ENCODE measurements at places on chromosomes 6 and 20.

DNA sequence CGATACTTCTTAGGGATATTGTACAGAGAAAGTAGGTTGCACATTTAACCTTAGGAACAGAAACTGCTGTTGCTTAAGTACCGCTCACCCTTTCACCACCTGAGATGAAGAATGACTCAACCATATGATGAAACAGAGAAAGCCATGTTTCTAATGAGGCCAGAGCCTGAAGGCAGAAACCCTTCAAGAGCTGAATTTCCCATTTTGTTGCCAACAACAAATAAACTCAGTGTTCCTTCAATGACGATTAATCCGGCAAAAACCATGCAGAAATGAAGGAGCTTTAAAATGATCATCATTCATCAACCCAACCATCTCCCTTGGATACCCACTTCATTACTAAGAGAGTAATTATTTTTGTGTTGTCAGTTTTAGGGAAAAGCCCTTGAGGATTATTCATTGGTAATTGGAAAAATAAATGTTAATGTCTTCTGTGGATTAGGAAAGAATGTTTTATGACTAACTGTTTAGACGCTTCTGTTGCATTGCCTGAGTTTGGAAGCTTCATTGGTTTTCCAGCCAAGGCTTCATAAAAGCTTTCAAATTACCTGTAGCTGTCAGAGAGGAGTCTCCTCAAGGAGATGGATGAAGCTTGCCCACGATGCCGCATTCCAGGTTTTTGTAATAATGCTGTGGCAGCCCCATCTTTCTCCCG lies 112.1 kb upstream of the IYD start:
- DNase-seq = peak; percentile 19

- no peak for DNase-seq
Measured at GRCh38 chr6:165487950-165488349, 175.1 kb downstream of the PDE10A start.

GRCh38 chr20:62914970-62915457 lies 11.3 kb downstream of the DIDO1 start:
- no peak for DNase-seq

DNA sequence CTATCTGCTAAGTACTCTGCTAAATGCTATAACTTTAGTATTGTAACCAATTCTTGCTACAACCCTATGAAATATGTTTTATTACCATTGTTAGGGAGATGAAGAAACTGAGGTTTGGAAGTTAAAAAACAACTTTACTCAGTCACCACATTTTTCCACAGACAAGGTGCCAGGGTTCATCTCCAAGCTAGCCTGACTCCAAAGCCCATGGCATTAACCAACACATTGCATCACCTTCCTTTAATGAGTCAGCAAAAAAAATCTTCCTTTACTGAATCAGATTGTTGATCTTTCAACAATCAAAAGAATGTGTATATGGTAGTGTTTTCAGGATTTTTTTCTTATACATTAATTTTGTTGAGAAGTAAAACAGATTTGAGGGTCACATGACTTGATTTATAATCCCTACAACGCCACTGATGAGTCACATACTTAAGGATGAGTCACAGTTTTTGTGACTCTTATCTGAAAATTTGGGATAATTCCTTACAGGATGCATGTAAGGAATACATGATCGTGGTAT lies 41.5 kb downstream of the MAN1A1 start:
- peak; percentile 81 for DNase-seq

DNA sequence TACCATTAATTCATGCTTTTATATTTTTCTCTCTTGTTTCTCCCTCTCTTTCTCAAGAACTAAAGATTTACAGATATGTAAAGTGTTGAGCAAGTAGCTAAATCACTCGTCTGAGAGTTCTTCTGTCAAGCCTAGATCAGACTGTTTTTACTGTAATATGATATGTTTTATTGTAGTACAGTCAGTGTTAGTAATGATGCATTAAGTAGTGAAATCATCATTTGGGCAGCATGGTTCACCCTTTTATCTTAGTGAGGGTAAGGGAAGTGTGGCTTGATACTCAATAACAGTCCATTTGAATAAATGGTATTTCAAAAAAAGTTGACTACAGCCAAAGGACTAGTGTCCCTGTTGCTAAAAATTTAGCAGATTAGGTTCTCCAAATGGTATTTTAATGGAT lies 9.2 kb downstream of the CYB5R4 start:
- peak; percentile 69 for DNase-seq

DNA sequence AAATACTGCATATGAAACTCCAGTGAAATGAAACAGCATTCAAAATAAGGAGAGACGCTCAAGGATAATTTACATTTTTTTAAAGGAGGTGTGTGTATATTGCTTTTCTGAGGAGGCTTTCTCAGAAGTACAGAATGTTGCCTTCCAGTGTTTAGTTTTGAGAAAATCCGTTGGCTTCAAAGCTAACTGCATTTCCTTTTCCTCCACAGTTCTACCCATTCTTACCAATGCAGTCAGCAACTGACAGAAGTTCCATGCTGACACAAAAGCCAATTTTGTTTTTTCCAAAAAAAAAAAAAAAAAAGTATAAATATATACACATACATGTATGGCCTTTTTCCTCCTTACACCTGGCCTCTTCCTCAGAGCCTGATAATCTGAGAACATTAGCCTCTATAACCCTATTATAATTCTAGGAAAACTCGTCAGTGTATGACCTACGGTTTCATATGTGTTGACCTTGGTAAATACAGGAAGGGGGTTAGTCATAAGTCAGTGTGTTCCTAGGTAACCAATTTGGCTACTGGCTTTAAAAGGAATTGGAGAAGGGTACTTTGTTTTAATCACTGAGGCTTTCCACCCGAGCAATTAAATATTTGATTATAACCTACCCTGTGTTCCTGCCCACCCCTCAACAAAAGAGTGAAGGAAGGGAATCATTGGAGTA lies 24.2 kb downstream of the MGME1 start:
- DNase-seq = no peak

- DNase-seq = peak; percentile 90
Measured at GRCh38 chr6:157316871-157317814, 6.2 kb downstream of the TMEM242 start.

DNA sequence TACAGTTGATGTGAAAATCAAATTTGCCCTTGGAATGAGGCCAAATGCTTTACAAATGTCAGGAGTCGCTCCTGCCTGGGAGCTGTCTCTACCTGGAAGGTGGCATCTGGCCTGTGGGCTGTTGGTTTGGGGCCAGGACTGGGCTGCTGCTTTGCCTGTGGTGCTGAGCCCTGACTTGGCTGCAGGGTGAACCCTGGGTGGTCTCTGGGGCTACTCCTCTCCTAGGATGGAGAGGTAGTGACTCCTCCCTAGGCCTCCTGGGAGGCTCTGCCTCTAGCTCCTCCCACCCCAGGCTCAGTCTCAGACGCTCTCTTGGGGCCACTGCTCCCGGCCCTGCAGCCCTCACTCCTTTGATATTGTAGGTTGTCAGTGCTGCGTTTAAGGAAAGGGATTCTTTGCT lies 47.5 kb downstream of the EFCAB8 start:
- no peak for DNase-seq

- no peak for DNase-seq
Measured at GRCh38 chr6:82015043-82015442, 232.5 kb downstream of the IBTK start.

- no peak for DNase-seq
Measured at GRCh38 chr6:11628562-11628961, 91.0 kb downstream of the TMEM170B start.

DNA sequence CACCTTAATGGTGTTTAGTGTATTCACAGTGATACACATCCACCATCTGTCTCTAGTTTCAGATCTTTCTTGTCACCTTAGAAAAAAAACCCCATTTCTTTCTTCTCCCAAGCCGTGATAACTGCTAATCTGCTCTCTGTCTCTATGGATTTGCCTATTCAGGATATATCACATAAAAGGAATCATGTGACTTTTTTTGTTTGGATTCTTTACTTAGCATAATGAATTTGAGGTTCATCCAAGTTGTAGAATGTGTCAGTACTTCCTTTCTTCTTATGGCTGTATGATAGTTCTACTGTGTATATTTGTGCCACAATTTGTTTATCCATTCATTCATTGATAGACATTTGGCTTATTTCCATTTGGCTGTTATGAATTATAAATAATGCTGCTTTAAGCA lies 57.1 kb downstream of the ITCH start:
- no peak for DNase-seq

- DNase-seq = no peak
Measured at GRCh38 chr20:40532103-40532502, 156.9 kb downstream of the MAFB start.

GRCh38 chr6:46054516-46054915 lies 38.9 kb upstream of the CLIC5 start:
- DNase-seq = no peak

- no peak for DNase-seq
Measured at GRCh38 chr20:53814060-53814459, 220.4 kb upstream of the ZNF217 start.

DNA sequence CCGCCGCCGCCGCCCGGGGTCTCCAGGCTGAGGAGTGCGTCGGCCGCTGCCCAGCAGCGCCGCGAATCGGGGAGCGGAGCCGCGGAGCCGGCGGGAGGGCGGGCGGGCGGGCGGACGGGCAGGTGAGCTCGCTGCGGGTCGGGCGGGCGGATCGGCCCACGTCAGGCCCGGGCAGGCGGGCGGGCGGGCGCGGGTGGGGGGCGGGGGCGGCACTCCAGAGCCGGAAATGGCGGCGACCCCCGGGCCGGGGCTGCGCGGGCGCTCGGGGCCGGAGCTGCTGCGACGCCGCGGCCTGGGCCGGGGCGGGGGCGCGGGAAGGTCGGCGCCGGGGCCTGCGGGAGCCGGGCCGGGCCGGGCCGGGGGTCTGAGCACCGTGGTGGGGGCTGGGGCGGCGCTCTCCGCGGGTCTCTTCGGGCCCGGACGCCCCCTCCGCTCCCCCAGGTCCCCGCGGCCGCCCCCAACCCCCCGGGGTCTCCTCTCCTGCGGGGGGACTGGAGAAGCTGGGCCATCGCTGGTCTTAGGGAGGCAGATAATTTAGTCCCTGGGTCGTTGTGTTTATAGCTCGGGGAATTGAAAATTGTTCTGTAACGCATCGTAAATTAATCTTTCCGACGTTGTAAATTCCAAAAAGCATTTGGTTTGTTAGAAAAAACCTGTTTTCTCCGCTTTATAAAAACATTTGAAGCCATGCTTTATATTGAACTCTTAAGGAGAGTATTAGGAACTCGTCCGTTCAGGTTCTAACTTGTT lies 451 bp downstream of the DNAJC5 start:
- DNase-seq = no peak
